ENCODE measurements at places on chromosomes 4 and X.

- no peak for DNase-seq
Observed at GRCh38 chrX:112696481-112696880, 16.7 kb upstream of the LHFPL1 start.

- peak; percentile 66 for DNase-seq
Observed at GRCh38 chrX:9885150-9885549, 82.0 kb upstream of the CLDN34 start.

DNA sequence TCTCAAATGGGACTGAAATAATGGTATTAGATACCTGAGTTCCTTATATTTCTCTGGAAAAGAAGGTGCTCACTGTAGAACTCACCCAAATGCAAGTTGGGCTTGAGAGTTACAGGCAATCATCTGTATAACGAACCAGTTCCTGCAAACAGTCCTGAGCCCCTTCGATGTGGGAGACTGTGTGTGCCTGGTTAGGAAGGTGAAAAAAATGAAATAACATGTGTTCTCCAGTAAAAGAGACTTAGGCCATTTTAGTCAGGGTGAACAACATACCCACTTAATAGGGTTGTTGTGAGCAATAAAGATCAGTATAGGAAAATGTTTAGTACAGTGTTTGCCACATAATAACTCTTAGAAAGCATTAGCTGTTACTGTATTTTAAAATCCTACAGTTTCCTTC, 23.4 kb downstream of the STIM2 start:
- no peak for DNase-seq

- DNase-seq = no peak
Observed at GRCh38 chrX:133921764-133922389, 63.5 kb downstream of the GPC3 start.

DNA sequence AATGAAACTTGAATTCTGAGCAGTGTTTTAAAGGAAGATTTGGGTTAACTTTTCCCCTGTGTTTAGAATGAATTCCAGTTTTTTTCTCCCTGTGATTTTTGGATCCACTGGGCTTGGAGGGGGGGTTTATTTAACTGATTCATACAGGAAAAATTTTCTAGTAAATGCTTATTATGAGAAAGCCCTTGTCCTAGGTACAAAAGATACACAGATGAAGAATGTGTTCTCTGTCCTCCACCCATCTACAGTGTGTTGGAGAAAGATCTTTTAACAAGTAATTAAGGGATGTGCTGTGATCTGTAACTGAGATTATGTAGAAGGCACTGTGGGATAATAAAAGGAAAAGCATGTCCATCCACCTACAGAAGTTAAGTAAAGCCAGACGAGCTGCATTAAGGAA, 103.9 kb downstream of the STIM2 start:
- DNase-seq = no peak

GRCh38 chr4:27128443-27128842, 267.8 kb downstream of the STIM2 start:
- DNase-seq = no peak

DNA sequence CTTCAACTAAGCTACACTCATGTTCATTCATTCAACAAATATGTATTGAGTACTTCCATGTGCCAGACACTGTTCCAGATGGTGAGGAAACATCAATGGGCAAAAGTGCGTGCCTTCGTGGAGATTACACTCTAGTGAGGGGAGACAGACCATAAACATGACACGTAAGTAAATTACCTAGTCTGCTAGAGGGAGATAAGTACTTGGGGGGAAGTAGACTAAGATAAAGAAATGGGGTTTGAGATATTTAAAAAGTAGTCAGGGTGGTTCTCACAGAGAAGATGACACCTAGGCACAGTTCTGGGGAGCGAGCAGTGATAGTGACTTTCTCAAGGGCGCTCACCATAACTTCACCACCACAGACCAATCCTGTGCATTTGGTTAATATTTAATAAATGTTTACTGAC, 11.7 kb downstream of the JCHAIN start:
- no peak for DNase-seq

GRCh38 chrX:13360146-13360545, 40.3 kb upstream of the ATXN3L start:
- DNase-seq = no peak

- no peak for DNase-seq
Observed at GRCh38 chr4:151874328-151874727, 113.5 kb upstream of the GATB start.

GRCh38 chrX:25019707-25020390, 4.1 kb upstream of the ARX start:
- no peak for DNase-seq

DNA sequence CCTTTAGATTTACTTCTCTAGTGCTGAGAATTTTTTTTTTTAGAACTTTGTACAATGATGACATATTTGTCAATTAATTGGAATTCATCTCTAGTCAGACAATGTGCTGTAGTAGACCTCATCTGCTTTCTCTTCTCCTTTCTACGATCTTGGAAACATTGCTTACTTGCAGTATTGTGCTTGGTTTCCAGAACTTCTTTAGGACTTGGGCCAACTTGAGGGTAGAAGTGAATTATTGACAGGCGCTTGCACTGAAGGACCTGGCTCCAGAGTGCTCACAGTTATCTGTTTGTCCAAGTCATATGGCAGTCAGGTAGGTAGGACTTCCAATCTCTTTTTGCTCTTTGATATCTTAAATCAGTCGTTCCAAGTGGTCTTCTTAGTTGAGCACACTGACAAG, 39.6 kb downstream of the FNIP2 start:
- DNase-seq = no peak

- DNase-seq = no peak
Observed at GRCh38 chr4:13618212-13618806, 9.2 kb downstream of the BOD1L1 start.

DNA sequence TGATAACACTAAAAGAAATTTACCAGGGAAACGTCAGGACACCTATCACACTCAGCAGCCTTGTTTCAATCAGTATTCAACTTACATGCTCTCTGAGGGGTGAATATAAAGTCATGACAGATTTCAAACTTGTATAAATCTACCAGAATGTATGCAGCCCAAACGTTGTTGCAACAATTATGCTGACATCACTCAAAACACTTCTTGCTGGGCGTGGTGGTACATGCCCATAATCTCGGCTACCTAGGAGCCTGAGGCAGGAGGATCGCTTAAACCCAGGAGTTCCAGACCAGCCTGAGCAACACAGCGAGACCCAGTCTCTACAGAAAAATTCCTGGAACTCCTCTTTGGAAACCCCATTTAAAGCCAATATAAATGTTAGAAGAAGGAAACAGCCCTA, 266.6 kb upstream of the GPC4 start:
- no peak for DNase-seq

DNA sequence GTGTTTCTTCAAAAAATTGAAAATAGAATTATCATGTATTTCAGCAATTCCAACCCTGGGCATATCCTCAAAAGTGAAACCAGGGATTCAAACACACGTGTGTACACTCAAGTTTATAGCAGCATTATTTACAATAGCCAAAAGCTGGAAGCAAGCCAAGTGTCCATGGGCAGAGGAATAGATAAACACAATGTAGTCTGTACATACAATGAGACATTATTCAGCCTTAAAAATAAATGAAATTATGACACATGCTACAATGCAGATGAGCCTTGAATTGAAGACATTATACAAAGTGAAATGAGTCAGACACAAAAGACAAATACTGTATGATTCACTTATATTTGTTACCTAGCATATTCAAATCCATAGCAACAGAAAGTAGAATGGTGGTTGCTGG, 853.4 kb downstream of the STIM2 start:
- no peak for DNase-seq

GRCh38 chrX:24169211-24169610, 19.7 kb downstream of the ZFX start:
- no peak for DNase-seq

- no peak for DNase-seq
Observed at GRCh38 chr4:184972991-184973390, 45.3 kb upstream of the HELT start.

DNA sequence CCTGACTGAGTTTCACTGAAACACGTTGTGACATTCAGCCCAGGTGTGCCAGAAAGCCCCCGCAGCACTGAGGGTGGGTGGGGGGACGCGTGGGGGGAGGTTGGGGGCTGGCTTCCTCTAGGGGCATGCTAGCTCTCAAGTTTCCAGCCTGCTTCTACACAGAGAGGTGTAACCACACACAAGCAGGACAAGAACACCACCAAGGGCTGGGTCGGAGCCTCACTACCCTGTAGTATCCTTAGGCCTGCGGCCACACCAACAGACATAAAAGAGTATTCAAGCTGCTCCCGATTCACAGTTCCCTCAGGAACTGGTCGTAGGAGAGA, 1.8 kb downstream of the USP46 start:
- DNase-seq = no peak

- no peak for DNase-seq
Observed at GRCh38 chrX:9627922-9628321, 137.7 kb downstream of the GPR143 start.

DNA sequence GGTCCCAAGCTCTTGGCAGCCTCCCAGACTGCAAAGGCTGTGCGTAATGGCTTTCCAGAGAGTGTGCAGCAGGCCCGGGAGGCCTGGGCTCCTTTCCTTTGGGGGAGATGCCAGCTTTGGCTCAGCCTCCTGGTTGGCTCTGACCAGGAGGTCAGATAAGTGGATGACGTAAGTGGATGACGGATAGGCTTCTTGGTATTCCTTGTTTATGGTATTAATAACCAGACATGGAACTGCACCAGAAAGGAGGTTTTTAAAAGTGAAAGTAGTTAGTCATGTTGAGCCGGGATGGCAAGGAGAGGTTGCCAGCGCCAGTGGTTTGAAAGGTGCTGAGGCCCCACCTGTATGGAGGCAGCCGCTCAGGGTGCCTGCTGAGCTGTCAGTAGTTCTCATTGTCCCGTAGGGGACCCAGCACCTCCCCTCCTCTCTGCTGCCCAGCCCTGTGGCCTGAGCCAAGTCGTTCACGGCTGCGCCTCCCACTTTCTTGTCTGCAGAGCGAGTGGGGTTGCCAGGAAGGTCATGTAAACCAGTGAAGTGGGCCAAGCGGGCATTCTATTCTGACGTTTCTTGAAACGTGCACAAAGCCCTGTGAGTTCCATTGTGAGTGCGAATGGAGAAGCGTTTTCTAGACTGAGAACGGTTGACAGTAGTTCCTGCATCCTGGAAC, 28.7 kb upstream of the STOX2 start:
- peak; percentile 84 for DNase-seq

DNA sequence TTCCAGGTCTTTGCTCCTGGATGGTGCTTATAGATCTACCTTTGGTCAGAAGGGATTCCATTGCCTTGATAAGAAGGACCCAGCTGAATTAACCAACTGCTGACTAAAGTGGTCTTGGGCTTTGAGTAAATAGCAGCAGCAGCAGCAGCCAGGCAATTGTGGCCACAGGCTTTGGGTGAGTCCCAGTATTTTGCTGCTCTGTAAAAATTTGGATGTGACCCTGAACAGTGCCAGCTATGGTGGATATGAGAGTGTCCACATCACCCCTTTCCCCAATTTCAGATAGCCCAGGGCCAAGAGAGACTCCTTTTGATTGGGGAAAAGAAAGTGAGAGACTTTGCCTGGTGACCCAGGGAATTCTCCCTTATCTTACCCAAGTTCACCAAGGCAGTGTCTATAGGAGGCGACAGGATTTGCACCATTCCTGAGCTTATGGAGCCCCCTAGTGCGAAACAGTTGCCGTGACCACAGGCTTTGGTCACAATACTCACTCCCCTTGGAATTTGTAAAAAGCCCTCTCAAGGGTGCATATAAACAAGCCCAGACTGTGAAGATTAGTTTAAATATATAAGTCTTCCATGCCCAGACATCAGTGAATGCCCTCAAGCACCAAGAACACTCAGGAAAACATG, 518.0 kb downstream of the TMA16 start:
- DNase-seq = peak; percentile 26

DNA sequence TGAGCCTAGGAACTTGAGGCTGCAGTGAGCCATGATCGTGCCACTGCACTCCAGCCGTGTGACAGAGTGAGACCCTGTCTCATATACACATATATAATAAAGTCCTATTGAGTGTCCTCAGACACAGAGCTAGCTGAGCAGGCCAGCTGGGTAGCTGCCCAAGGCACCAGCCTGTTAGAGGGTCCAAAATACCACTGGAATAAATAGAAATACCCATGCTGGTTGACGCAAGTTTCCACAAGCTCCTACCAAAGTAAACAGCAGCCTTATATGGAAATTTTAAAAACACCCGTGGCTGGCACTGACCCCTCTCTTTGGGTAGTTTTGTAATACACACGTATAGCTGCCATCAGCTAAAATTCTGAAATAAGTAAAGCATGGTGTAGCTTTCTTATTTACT, 348.6 kb downstream of the BCOR start:
- no peak for DNase-seq

DNA sequence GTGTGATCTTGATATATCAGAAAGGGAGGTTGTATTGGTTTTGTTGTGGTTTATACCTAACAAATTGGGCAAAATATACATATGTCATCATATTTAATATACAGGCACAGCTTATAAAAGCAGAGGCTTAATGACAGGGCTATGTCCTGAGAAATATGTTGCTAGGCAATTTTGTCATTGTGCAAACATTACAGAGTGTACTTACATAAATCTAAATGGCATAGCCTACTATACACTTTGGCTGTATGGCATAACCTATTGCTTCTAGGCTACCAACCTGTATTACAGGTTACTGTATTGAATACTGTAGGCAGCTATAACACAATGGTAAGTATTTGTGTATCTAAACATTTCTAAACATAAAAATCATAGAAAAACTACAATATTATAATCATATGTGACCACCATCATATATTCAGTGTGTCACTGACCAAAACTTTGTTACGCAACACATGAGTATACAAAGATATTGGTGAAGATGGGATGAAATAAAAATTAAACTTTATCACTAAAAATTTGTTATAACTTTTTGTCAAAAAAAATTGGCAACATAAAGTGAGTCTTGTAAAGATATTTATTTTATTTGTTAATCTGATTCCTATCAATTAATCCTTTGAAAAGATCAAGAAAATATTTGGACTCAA, 414.0 kb upstream of the HS3ST1 start:
- DNase-seq = no peak

DNA sequence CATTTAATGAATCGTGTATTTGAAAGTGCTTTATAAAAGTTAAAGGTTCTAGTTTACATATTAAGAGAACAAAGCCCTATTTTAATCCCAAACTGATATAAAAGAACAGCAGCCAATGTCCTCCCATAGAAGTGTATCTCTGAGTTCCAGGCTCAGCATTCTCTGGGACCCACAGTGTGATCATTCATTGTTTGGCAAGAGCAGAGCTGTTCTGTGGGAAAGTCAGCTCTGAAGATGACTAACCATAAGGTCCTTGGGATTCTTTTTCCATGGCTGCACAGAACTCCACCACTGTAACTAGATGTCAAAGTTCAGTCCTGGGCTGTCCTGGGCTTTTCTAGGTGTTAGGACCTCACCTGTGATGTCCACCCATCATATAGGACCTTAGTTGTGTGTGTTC, 157.0 kb upstream of the TLL1 start:
- DNase-seq = no peak

GRCh38 chr4:147864607-147865006, 132.7 kb downstream of the ARHGAP10 start:
- DNase-seq = no peak

DNA sequence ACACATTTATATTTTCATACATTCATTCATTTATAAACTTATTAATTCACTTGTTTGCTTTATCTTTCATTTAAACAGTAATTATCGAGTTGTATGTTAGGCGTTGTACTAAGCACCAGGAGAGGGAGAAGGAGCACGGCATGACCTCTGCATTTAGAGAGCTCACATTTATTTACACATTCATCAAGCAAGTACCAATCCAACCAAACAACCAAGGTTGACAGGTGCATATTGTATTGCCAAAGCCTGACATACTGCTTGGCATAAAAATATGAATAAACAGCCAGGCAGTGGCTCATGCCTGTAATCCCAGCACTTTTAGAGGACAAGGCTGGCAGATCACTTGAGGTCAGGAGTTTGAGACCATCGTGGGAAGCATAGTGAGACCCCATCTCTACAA, 37.0 kb upstream of the CLNK start:
- DNase-seq = no peak
